ENCODE measurements at places on chromosomes 6 and 20.
A peak's percentile ranks its signal among the peaks of the same experiment; 100 is the strongest.

- DNase-seq, result no peak
Measured at GRCh38 chr6:116666869-116667268, 1.7 kb downstream of the ZUP1 start.

- no peak for DNase-seq
Measured at GRCh38 chr20:31927627-31928159, 24.2 kb downstream of the PDRG1 start.

DNA sequence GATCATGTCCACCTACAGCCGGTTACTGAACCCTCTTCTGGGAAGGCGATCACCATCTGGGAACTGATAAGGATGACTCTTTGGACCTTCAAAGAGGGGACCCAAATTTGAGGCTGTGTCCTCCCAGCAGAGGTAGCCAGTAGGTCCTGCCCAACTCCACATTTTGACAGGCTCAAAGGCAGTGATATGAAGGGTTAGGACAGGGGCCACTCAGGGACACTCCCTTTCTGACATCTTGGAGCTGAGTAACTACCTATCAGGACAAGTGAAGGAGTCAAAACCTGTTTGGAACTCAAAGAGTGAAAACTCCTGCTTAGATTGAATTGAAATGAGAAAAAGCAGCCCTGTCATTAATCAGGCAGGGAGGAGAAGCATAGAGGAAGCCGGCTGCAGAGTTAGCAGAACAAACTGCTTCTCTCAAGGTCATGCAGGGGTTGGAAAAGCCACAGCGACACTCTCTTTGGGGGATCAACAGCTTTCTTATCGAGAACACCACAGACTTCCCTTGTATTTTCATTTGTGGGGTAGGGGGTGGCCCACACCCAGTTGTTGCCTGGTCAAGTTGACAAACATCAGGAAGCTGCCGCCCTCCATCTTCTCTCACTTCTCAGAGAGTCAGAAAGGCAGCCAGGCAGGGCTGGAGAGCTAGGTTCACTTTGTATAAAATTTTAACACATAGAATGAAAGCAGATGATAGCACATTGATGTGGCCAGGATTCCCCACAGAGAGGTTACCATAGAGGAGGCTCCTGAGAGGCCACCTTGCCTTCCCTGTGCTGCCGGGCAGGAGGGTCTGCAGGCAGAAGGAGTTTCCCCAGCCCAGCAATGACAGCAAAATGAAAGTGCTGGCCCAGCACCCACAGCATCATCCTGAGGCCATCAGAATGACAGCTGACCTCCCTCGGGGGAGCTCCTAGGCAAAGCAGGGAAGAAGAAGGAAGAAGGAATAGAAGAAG, 47.6 kb downstream of the AGPAT4 start:
- no peak for DNase-seq

GRCh38 chr6:27767851-27768250, 144.3 kb downstream of the OR2B2 start:
- DNase-seq, result no peak

DNA sequence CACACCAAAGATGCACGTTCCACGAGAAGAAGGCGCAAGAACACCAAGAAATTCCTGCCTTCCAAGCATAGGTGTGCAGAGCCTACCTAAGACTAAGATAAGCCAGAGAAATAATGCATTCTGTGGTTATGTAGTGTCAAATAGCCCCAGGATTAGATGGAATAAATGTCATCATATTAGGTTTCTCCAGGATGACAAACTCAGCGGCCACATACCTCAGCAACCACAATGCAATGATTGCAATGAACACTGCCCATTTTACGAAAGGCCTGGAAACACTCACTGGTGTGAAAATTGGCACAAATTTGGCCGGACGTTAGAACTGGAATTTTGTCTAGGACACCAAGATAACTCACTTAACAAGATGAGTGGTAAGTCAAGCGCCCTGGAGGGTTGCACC, 129.7 kb downstream of the SLC22A3 start:
- DNase-seq, result no peak

DNA sequence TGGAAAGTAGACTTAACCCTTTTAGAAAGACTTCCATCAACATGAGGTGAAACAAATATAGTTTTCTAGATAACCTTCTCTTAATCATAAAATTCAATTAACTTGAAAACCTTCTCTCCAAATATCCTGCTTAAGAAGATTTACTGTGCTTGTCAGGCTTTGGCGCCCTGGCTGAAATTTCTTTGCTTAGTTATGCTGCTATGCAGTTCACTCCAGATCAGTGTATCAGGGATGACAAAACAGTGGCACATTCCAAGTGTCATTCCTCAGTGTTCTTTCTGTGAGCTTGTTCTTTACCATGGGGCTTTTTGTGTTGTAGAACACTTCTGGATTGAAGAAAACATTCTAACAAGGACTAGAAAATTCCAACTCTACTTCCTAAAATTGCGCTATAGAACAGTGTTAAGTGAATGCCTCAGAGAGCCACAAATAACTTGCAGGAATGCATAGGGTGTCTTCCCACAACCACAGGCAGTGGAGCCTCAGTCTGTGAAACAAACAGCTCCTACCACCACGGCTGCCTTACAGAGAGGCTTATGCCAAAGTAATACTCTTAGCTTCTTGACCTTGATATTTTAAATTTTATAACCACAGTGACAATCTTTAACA, 443.6 kb downstream of the CDC5L start:
- no peak for DNase-seq

DNA sequence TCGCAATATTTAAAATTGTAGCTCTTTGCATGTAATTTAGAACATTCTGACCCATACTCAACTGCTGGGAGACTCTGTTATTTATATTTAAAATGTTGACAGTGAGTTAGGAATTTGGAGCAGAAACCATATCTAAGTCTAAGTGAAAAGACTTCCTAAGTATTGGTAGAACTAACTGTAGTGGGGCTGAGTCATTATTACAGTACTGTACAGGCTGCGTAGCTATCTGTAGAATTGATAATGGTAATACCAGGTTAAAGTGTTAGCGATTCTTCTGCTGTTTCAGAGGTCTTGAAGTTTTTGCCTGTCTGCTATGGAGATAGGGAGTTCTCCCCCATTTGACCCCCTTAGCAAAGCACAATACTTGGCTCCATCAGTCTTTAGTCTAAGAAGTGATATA, 3.6 kb downstream of the TOP1 start:
- DNase-seq, result no peak

DNA sequence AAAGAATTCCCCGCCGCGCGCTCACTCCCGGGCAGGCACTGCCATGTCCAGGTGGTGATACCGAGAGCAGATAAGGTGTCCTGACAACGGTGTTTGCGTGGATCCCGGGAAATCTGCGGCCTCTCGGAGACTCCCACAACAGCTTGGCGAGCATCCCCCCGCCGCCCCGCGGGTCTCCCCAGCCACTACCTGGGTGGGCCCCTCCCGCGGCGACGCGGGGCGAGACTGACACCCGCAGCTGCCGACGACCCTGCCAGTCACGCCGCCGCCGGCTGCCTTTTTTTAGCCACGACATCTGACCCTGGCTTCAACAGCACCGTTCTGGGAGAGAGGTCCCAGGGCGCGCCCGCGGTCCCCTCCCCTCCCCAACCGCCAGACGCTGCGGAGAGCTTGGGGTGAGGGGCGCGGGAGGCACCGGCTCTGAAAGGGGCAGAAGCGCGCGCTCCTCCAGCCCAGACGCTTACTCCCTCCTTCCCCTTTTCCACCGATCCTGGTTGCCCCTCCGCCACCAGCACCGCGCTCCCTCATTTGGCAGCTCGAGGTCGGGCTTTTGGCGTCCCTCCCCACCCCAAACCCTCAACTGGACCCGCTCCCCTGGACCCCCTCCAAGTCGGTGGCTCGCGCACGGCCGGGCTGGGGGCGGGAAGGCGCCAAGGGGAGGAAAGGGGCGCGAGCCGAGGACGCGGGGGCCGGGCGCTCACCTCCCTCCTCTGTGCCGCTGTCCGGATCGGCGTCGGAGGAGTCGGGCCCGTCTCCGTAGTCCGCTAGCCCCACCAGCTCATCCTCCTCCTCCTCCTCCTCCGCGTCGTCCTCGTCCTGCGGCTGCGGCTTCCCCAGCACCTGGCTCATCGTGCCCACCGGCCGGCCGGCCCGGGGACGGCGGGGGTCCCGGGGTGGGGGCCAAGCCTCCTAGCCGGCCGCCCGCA, 665 bp downstream of the RRAGD start:
- peak; percentile 31 for DNase-seq

DNA sequence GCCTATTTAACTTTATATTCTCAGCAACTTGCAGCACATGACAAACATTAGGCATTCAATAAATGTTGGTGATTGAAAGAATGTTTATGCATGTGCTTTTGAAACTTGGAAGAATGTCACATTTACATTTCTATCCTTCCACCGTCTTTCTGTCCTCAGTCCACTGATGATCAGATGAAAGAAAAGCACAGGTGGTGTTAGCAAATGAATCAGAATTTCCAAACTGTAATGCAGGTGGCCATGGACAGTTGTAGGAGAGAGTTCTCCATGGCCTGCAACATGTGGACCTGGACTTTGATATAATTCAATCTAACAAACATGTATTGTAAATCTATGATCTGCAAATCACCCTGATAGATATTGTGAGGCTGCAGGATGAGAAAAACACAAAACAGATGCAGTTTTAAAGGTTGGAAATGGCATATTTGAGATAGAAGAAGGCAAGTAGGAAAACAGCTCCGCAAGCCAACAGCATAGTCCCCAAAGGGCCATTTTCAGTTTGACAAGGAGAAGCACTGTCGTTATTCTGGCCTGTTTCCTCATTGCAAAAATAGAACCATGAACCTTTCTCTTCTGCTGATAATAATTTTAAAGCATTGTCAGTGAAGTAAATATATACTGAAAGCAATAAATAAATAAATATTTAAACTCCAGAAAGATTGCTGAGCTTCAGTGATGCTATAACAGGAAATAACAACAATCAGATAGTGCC, 119.4 kb downstream of the AIG1 start:
- no peak for DNase-seq

GRCh38 chr6:87364602-87365252, 20.1 kb downstream of the C6orf163 start:
- peak; percentile 2 for DNase-seq

DNA sequence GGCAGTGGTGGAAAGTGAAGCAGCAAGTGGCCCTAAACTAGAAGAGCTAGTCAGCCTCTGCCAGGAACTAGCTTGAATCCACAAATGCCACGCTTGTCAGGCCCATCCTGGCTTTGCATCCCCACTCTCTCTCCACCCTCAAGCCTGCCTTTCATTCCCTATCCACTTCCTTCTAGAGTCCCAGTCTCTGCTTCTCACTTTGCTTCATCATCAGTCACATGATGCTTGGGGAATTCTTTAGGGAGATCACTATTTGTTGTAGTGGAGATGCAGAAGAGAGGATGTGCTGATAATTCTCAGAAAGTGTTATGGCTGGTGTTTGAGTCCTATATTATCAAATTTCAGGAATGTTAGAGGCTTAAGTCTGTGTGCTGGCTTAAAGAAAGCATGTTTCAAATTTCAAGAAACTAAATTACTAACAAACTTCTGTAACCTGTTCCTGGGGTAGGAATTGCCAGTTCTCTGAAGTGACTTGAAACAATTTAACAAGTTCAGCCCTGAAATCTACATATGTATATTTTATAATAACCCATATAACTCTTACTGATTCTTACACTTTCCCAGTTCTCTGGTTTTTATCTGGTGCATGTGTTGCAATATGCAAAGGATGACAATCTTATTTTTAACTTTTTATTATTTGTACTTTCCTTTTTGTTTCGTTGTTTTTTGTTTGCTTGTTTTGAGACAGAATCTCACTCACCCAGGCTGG, 7.5 kb downstream of the TRIM39 start:
- DNase-seq, result no peak

- DNase-seq, result peak; percentile 80
Measured at GRCh38 chr6:157143171-157143889, 180.0 kb downstream of the TMEM242 start.

DNA sequence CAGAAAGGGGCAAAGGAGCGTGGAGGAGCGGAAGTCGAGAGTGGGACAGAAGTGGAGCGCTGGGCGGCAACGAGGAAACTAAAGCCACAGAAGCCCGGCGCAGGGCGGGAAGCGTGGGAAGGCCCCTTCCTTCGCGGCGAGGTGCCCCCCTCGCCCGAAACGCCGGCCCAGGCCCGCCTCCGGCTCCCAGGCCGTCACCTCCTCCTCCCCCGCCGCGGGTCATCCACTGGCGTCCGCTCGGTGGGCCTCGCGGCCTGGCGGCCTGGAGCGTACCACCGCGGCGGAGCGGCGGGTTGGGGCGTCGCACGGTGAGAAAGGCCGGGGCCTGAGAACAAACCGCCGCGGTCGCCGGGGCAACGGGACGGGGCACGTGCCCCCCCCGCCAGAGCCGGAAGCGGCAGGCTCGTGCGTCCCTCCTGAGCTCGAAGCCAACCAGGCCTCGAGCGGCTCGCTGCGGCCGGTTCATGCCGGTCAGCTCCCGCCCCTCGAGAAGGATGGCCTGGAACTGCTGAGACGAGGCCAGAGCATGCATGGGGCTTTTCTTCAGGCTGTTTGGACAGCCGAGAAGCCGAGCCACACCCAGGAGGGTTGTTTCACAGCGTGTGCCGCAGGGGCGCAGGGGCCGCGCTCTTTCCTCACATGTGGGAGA, at the start of gene TCP11:
Gene TCP11 (minus strand): TSS at position 333 of the 649 bp plus-strand sequence. CDS start 469 bp downstream, outside the sequence.
- no peak for DNase-seq

GRCh38 chr6:168121303-168121665, 42.3 kb upstream of the FRMD1 start:
- DNase-seq, result no peak

- no peak for DNase-seq
Measured at GRCh38 chr6:167695831-167696230, 130.9 kb upstream of the AFDN start.

- DNase-seq, result no peak
Measured at GRCh38 chr6:142940487-142940886, 4.5 kb downstream of the HIVEP2 start.

GRCh38 chr20:25177890-25178321, 17.6 kb upstream of the ENTPD6 start:
- peak; percentile 73 for DNase-seq

Data from MG63 (cell line).